ENCODE measurements at places on chromosomes 5 and 9.

- no peak for DNase-seq
Measured at GRCh38 chr9:96163161-96163560, 138.8 kb downstream of the HSD17B3 start.

DNA sequence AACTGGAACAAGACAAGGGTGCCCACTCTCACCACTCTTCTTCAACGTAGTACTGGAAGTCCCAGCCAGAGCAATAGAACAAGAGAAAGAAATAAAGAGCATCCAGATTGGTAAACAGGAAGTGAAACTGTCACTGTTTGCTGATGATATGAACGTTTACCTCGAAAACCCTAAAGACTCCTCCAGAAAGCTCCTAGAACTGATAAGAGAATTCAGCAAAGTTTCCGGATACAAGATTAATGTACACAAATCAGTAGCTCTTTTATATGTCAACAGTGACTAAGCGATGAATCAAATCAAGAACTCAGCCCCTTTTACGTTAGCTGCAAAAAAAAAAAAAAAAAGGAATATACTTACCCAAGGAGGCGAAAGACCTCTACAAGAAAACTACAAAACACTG lies 306.6 kb downstream of the PLK2 start:
- no peak for DNase-seq

GRCh38 chr5:121424976-121425375 lies 426.7 kb upstream of the FTMT start:
- no peak for DNase-seq

DNA sequence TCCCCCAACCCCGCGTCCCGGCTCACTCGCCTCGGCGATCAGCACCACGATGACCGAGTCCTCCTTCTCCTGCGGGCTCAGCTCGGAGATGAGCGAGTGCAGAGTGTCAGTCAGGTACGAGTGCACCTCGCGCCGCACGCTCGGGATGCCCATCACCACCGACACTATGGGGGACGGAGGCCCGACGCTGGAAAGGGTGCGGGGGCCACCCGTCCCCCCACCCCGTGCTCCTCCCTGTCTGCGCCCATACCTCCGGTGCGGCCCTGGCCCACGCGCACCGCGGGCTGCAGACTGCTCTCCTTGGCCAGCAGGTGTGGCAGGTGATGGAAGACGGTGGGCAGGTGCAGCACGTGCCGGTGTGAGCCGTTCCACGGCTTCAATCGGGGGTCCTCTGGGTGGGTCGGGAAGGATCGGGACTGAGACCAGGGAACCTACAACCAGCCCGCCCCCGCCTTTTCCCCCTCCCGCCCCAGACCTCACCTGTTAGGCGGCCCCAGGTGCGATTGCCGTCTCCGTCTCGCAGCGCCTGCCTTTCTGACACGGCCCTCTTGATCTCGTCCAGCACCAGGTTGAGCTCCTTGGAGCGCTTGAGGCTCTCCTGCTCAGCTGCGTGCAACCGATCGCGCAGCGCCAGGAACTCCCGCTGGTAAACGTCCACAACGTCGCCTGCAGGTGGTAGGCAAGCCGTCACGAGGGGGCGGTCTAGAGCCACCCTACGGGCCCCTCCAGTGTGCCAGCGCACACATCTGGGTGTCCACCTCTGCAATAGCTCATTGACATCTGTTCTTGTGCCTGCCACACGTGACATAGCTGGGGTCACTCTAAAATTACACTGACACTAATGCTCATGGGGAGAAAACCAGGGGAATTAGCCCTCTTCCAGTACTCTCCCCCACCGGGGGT lies 5.1 kb downstream of the MGAT4B start:
- DNase-seq = peak; percentile 82

GRCh38 chr5:53739111-53739510 lies 178.7 kb downstream of the NDUFS4 start:
- no peak for DNase-seq

DNA sequence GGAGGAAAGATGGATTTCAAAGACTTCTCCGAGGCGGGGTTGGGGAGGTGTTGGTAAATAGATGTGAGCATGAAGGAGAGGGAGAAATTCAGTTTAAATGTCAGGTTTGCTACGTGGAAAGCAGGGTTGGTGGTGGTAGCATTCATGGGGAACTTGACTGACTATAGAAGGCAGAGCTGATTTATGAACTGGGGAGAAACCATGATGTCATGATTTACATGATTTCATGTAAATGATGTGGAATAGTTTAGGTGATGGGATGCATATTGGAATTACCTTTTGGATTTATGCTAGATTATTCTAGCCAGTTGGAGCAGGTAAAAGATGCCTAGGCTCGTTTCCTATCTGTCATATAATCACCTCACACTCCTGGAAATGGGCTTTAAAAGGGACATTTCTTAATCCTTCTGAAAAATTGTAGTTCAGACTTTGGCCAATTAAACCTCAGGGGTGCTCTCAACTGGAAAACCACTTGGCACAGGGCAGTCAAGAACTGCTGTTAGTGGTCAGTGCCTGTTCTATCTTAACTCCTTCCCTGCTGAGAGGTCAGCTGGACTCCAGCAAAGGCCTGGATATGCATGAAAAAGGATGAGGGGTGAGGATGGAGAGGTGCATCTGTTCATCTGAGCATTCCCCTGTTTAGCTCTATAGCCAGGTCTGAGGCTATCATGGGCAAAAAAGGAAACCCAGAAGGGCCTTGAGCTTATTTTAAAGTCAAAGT lies 50.1 kb upstream of the BASP1 start:
- DNase-seq = no peak

GRCh38 chr5:121121786-121122185 lies 657.7 kb downstream of the PRR16 start:
- DNase-seq = no peak

DNA sequence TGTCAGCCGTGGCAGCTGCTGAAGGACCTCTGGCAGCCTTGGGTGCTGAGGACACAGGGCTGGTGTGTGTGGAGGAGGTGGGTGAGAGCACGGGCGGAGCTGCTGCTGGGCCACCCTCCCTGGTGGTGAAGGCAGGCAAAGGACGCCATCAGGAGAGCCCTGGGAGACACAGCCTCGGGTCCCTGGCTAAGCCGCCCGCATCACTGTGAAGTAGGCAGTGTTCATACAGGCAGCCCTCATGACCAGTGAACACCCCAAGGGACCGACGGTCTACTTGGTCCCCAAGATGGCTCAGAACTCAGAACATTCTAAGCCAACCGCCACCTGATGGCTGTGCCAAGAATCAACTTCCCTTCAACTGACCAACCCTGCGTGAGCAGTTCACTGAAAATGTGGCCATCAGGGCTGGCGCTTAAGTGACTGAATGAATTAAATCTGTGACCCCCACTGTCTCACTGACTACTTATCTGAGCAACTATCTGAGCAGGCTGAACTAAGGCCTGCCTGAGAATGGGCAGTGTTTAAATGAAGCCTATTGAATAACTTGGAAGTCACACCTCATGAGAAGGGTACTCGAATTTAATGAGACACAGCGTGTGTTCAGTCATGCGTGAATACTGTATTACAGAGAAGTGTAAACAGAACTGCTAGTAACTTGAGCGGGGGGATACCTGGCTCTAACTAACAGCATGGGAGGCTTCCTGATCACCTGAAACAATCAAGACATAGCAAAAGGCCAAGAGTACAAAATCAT lies 54.7 kb upstream of the SIMC1 start:
- DNase-seq = no peak

GRCh38 chr9:93298498-93299417 lies 114.8 kb downstream of the WNK2 start:
- no peak for DNase-seq

Data from GM12892 (cell line).